ENCODE measurements at places on chromosomes 16 and 17.

DNA sequence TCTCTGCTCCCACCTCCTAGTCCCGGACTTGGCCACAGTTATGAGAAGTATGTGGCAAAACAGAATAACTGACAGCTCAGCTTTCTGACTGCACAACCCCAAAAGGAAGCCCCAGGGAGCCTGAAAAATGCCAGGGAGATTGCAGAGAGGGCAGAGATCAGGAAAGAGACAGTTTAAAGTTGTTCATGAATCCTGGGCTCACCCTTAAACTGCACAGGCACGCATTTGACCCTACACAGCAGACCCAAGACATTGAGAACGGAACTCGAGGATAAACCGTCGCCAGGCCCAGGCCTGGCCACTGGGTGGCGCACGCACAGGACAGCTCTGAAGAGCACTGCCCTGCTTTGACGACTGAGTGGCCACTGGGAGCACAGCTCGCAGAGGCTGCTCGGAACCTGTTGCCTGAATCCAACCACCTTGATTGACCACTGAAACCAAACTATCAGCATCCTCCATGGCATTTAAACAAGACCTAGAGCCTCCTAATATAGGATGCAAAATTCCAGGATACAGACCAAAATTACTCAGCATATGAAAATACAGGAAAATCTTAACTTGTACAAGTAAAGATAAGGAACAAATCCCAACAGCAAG, 114.0 kb downstream of the C16orf95 start:
- H3K27me3 ChIP-seq: peaks cover 1% of the 10 kb centered on the region
- H3K4me3 ChIP-seq: peak overlapping the region; percentile 58
- peaks cover 4% of the 10 kb centered on the region for H3K36me3 ChIP-seq
- DNase-seq: peak; percentile 68
- peak overlapping the region; percentile 73 for H3K27ac ChIP-seq
- peaks cover 78% of the 10 kb centered on the region for H3K4me1 ChIP-seq

DNA sequence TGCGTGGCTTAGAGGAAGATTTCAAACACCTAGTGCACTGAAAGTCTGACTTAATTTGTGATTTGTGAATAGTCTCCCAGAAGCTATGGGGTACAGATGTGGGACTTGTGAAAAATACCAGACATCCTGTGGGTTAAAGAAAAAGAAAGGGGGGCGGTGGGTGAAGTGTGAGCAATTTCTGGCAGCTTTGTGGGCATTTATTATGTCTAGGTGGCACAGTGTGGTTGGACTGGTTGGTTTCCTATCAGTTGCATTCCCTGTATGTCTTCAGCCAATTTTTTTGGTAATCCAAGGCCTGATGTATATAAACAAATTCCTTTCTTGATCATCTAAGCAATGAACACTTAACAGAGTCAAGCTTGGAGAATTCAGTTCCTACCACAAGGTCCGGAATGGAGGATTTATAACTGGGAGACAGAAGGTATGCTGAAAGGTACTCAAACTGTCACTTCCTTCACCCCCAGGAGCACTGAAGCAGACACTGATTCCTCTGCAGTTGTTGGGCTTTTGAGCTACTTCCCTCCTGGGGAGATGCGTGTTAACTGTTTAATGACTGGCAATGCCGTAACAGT, 211.6 kb downstream of the WWOX start:
- H3K4me3 ChIP-seq: no peak overlapping the region
- no peaks in the 10 kb centered on the region for H3K36me3 ChIP-seq
- no peak overlapping the region for H3K27ac ChIP-seq
- H3K4me1 ChIP-seq: no peaks in the 10 kb centered on the region
- no peak for DNase-seq

GRCh38 chr17:8556074-8556473, 74.5 kb downstream of the MYH10 start:
- peaks cover 51% of the 10 kb centered on the region for H3K4me1 ChIP-seq
- no peak overlapping the region for H3K27ac ChIP-seq
- no peak overlapping the region for H3K4me3 ChIP-seq
- DNase-seq: no peak
- H3K27me3 ChIP-seq: no peaks in the 10 kb centered on the region

GRCh38 chr16:90043526-90043925, 24.3 kb upstream of the DBNDD1 start:
- no peak for DNase-seq
- H3K27me3 ChIP-seq: peaks cover 3% of the 10 kb centered on the region
- H3K4me1 ChIP-seq: no peaks in the 10 kb centered on the region
- no peak overlapping the region for H3K4me3 ChIP-seq

- DNase-seq: peak; percentile 98
- peak overlapping the region; percentile 93 for H3K27ac ChIP-seq
- peaks cover 38% of the 10 kb centered on the region for H3K4me1 ChIP-seq
- no peaks in the 10 kb centered on the region for H3K36me3 ChIP-seq
Observed at GRCh38 chr16:64440421-64440831, 681.4 kb downstream of the CDH11 start.

- H3K4me1 ChIP-seq: peaks cover 37% of the 10 kb centered on the region
- peak; percentile 77 for DNase-seq
- peak overlapping the region; percentile 93 for H3K27ac ChIP-seq
- peak overlapping the region; percentile 58 for H3K4me3 ChIP-seq
- 0 out of 2 replicates have a peak, but pooled peaks cover 2% of the 10 kb centered on the region for H3K27me3 ChIP-seq
Observed at GRCh38 chr17:32496395-32497073, 9.7 kb downstream of the CDK5R1 start.

- peaks cover 5% of the 10 kb centered on the region for H3K27me3 ChIP-seq
- peak overlapping the region; percentile 62 for H3K27ac ChIP-seq
- H3K4me3 ChIP-seq: no peak overlapping the region
- no peaks in the 10 kb centered on the region for H3K36me3 ChIP-seq
Observed at GRCh38 chr17:64617125-64617780, 44.9 kb downstream of the SMURF2 start.

GRCh38 chr17:31085563-31085962, 9.2 kb upstream of the NF1 start:
- H3K4me3 ChIP-seq: no peak overlapping the region
- no peaks in the 10 kb centered on the region for H3K36me3 ChIP-seq
- no peak overlapping the region for H3K27ac ChIP-seq
- peak; percentile 57 for DNase-seq
- H3K27me3 ChIP-seq: no peaks in the 10 kb centered on the region

DNA sequence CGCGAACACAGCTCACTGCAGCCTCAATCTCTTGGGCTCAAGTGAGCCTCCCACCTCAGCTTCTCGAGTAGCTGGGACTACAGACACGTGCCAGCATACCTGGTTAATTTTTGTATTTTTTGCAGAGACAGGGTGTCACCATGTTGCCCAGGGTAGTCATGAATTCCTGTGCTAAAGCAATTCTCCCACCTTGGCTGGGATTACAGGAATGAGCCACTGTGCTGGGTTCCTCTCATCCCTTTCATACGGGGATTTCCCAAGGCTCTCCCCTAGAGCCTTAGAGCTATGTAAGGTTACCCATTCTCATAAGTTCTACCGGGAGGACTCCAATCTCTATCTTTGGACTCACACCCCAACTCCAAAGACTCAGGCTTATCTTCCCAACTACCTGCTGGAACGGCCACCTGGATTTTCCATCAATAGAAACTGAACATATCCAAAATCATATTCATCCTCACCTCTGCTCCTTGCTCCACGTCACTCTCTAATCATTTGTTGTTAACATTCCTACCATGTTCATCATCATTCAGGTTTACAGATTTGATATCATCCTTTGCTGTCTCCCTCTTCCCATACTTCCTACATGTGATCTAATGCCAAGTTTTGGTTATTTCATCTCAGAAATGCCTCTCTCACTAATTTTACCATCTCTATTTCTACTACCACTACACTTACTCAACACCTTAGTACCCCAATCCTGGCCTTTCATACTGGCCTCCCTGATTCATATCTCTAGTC, 92.5 kb downstream of the NCOR1 start:
- H3K27me3 ChIP-seq: no peaks in the 10 kb centered on the region
- peaks cover 28% of the 10 kb centered on the region for H3K4me1 ChIP-seq
- H3K27ac ChIP-seq: peak overlapping the region; percentile 34
- H3K4me3 ChIP-seq: no peak overlapping the region
- no peak for DNase-seq

- no peak overlapping the region for H3K27ac ChIP-seq
- H3K4me3 ChIP-seq: no peak overlapping the region
- no peaks in the 10 kb centered on the region for H3K4me1 ChIP-seq
- peaks cover 4% of the 10 kb centered on the region for H3K36me3 ChIP-seq
- DNase-seq: no peak
Observed at GRCh38 chr16:48946686-48947370, 334.8 kb downstream of the CBLN1 start.

DNA sequence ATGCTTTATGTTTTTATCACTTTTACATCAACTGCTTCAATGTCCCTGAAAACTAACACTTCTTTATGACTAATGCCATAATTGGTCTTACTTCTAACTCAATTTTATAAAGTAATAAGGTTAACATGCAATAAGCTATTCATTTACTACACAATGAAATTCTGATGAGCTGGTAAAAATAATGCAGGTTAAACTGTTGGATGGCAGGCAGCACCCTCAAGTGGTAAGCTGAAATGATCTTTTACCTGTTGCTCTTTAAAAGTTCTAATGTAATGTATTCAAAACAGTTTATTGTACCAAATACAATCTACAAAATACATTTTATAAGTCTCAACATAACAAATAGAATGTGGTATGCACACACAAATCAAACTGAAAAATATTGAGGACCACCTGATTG, 1280.3 kb downstream of the CDH8 start:
- no peak overlapping the region for H3K27ac ChIP-seq
- H3K36me3 ChIP-seq: no peaks in the 10 kb centered on the region
- H3K27me3 ChIP-seq: no peaks in the 10 kb centered on the region
- no peak for DNase-seq
- H3K4me3 ChIP-seq: no peak overlapping the region

GRCh38 chr17:4728124-4728523, 3.1 kb upstream of the MED11 start:
- no peaks in the 10 kb centered on the region for H3K36me3 ChIP-seq
- no peak for DNase-seq
- H3K4me1 ChIP-seq: peaks cover 9% of the 10 kb centered on the region
- no peak overlapping the region for H3K4me3 ChIP-seq
- H3K27ac ChIP-seq: no peak overlapping the region

- DNase-seq: no peak
- peaks cover 49% of the 10 kb centered on the region for H3K4me1 ChIP-seq
- peaks cover 11% of the 10 kb centered on the region for H3K36me3 ChIP-seq
Observed at GRCh38 chr16:10965440-10966061, 21.2 kb downstream of the CLEC16A start.

DNA sequence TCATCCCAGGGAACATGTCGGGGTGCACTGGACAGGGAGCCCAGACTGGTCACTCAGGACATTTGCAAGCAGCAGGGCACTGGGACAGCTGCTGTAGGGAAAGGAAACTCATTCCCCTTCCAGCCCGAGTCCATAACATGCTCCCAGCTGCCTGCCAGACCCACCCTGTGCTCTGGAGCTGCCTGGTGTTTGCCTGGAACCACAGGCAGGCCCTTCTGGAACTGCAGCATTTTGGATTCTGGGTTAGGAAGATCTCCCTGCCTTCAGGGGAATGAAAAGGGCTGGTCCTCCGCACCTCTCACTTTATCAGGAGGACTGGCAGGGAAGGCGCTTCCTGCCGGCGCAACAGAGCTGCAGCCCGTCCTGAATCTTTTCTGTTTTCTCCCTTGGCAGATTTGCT, 41.2 kb downstream of the MEAK7 start:
- H3K36me3 ChIP-seq: peaks cover 74% of the 10 kb centered on the region
- no peak overlapping the region for H3K4me3 ChIP-seq
- H3K27me3 ChIP-seq: no peaks in the 10 kb centered on the region
- DNase-seq: no peak

- no peak overlapping the region for H3K27ac ChIP-seq
- H3K4me1 ChIP-seq: no peaks in the 10 kb centered on the region
- no peak for DNase-seq
- H3K27me3 ChIP-seq: peaks cover 8% of the 10 kb centered on the region
- no peaks in the 10 kb centered on the region for H3K36me3 ChIP-seq
- H3K4me3 ChIP-seq: no peak overlapping the region
Observed at GRCh38 chr16:65789161-65789945, 577.1 kb upstream of the CDH5 start.

GRCh38 chr16:17101646-17102045, 369.1 kb downstream of the XYLT1 start:
- H3K4me1 ChIP-seq: no peaks in the 10 kb centered on the region
- H3K27me3 ChIP-seq: peaks cover 2% of the 10 kb centered on the region
- no peak for DNase-seq

- peaks cover 8% of the 10 kb centered on the region for H3K27me3 ChIP-seq
- peak overlapping the region; percentile 96 for H3K4me3 ChIP-seq
- DNase-seq: no peak
Observed at GRCh38 chr17:6642592-6642991, 1.7 kb downstream of the TXNDC17 start.

GRCh38 chr17:68595496-68595895, 5.7 kb downstream of the FAM20A start:
- H3K4me3 ChIP-seq: no peak overlapping the region
- no peak for DNase-seq
- peaks cover 15% of the 10 kb centered on the region for H3K27me3 ChIP-seq
- no peak overlapping the region for H3K27ac ChIP-seq

GRCh38 chr17:32755045-32755805, 121.7 kb downstream of the MYO1D start:
- no peak overlapping the region for H3K27ac ChIP-seq
- H3K36me3 ChIP-seq: no peaks in the 10 kb centered on the region
- no peaks in the 10 kb centered on the region for H3K27me3 ChIP-seq
- H3K4me3 ChIP-seq: no peak overlapping the region
- H3K4me1 ChIP-seq: peaks cover 7% of the 10 kb centered on the region

DNA sequence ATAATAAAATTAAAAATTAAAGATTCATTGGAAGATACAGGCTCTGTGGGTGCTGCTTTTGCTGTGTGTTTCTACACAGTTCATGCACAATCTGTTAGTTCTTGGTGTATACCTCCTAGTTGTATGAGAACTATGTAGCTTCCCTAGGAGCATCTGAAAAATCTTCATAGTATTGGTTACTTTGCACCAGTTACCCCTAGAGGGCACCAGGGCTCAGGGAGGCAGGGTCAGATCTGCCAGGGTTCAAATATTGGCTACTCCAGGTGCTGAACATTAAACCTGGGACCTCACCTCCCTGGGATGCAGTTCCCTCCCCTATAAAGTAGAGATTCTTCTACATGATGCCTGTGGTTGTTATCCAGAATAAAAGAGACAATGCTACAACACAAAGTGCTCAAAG, 583.0 kb upstream of the CDH11 start:
- H3K4me3 ChIP-seq: no peak overlapping the region
- H3K27ac ChIP-seq: no peak overlapping the region
- DNase-seq: no peak
- H3K27me3 ChIP-seq: peaks cover 7% of the 10 kb centered on the region

- H3K36me3 ChIP-seq: no peaks in the 10 kb centered on the region
- no peak for DNase-seq
- H3K4me1 ChIP-seq: no peaks in the 10 kb centered on the region
Observed at GRCh38 chr17:33704856-33705255, 411.8 kb upstream of the ASIC2 start.

DNA sequence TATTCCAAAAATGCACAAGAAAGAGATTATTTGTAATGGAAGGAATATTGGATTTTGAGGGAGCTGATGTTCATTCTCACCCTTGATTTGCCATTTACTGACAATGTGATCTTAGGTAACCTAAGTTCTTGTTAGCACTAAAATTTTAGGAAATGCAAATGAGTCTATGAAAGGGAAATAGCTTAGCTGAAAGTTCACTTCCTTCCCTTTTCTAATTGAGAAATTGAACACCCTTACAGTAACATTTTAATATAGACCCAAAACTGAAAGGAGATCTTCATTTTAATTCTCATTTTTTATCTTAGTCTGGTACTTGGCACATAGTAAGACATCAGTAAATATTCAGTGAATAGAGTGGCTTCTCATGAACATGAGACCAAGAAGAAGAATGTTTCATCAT, 10.9 kb upstream of the WSB1 start:
- H3K27me3 ChIP-seq: peaks cover 2% of the 10 kb centered on the region
- peaks cover 13% of the 10 kb centered on the region for H3K4me1 ChIP-seq
- no peak for DNase-seq
- H3K36me3 ChIP-seq: no peaks in the 10 kb centered on the region
- H3K4me3 ChIP-seq: no peak overlapping the region
- no peak overlapping the region for H3K27ac ChIP-seq

Measured in HFFc6 (cell line).